ENCODE measurements at places on chromosomes 7 and 10. TPM values are rescaled to one million over a fixed set of nuclear protein-coding genes. Genes with fewer than 3 reads are reported as not detected.
A peak's percentile ranks its signal among the peaks of the same experiment; 100 is the strongest.

- DNase-seq, result no peak
Measured at GRCh38 chr7:47330561-47331178, 251.2 kb downstream of the TNS3 start.

The C10orf71 gene
- total RNA-seq, result not detected

GRCh38 chr7:142308918-142309317 lies 51.1 kb upstream of the PRSS58 start:
- DNase-seq, result no peak

DNA sequence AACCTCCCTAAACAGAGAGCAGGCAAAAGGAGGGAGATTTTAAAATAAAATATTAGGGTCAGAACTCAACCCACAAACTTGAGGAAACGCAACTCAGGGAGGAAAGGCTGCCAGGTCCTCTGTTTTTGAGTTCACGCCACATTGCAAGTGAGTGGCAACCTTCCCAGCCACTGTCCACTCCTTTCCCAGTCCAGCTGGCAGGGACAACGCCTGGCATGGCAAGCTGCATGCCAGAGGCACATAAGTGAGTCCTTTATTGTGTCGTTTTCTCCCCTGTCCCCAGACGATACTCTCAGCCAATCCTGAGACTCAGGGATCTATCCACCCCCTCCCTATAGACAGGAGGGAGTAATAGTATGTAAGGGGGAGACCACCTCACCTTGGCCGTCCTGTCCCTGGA lies 22.4 kb downstream of the FBXW4 start:
- DNase-seq, result no peak

The SDK1 gene
- 4.2 TPM for total RNA-seq

DNA sequence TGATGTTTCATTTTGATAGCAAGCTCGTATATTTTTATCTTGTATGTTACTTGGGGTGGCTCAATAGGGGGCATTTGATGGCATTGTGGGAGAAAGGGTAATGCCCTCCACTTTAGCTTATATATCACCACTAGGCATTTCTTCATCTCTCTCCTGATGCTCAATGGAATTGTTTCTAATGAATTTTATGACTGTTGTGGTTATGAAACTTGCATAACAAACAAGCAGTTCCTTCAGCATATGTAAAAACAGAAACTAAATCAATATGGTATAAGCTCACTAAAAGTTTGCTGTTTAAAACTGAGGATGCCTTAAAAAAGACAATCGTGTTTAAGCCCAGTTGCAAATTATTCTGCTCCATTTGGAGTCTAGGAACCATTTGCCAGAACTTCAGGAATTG lies 75.5 kb downstream of the CDK14 start:
- DNase-seq, result no peak

DNA sequence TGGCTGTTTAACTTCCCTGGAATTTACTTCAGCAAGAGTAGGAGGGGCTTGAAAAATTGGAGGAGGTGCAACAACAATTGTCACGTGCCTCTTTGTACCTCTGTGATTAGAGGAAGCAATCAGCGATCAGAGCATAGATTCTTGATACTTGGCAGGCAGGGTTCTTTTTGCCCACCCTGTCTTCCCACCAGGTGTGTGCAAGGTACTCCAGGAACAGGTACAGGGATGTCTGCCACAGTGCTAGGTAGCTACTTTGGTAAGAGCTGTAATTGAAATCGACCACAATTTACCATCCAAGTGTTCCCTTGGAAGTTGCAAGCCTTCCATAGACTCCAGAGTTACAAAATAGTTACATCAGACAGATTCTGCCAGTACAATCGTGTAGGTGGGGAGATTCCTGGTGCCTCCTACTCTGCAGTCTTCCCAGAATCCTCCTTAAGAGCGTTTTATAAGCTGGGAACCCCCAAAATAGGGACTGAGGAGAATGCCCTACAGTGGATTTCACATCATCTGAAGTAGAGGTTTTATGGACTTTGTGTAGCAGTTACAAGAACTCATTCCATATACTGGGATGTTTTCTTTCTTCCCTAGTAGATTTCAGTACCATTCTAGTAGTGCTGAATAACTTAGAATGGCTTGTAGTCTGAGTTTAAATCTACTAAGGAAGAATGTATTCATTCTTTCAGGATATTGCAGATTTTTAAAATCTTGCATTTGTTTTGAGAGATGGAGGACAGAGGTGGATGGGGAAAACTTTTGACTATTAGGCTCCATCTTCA lies 101.9 kb downstream of the EXOC4 start:
- no peak for DNase-seq

The HPS1 gene
- 6.3 TPM for total RNA-seq

DNA sequence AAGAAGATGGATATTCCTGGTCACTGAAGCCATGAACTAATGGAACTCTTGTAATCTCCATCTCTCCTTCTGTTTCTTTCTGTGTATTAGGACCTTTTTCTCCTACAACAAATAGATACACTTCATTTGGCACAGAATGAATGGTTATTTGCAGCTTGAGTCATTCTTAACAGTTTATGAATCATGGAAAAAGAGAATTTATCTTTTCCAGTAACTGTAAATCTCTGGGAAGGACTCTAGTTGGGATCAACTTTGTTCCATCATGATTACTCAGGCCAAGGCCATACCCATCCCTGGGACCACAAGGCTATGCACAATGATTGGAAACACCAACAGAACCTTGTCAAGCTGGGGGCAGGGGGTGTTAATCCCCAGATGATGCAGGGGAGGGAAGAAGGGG lies 36.1 kb upstream of the MDFIC start:
- no peak for DNase-seq

- peak; percentile 95 for DNase-seq
Measured at GRCh38 chr10:126247446-126247975, 140.8 kb downstream of the ADAM12 start.

The MYH16 gene
- 0.51 TPM for total RNA-seq

GRCh38 chr7:134472572-134473244 lies 13.8 kb upstream of the AKR1B1 start:
- DNase-seq, result no peak

The NKX2-3 gene
- total RNA-seq, result not detected

The ADAM12 gene
- 59.9 TPM for total RNA-seq

GRCh38 chr7:91067242-91067641 lies 197.0 kb upstream of the FZD1 start:
- DNase-seq, result no peak

The HOXA9 gene
- 1.8 TPM for total RNA-seq

- no peak for DNase-seq
Measured at GRCh38 chr7:13581097-13581496, 408.4 kb downstream of the ETV1 start.

The BAMBI gene
- total RNA-seq, result 31.5 TPM
